ENCODE measurements at places on chromosomes 1 and 21. TPM values are rescaled to one million over a fixed set of nuclear protein-coding genes. Genes with fewer than 3 reads are reported as not detected.

The MYBPH gene
- 0.16 TPM for polyA plus RNA-seq

The PCAT6 gene
- 0.84 TPM for polyA plus RNA-seq

The CELA3B gene
- polyA plus RNA-seq: 0.18 TPM

The SLC22A15 gene
- 8.6 TPM for polyA plus RNA-seq

The FAM163A gene
- polyA plus RNA-seq: not detected

The SDHC gene
- 204 TPM for polyA plus RNA-seq

The FMO2 gene
- polyA plus RNA-seq: 5.2 TPM

The CELA3A gene
- polyA plus RNA-seq: 0.92 TPM

The FCRL6 gene
- 0.82 TPM for polyA plus RNA-seq

The PAPPA2 gene
- polyA plus RNA-seq: 0.18 TPM

The SLC45A3 gene
- polyA plus RNA-seq: 2.1 TPM

The KRTAP13-2 gene
- not detected for polyA plus RNA-seq

The MROH7 gene
- polyA plus RNA-seq: 1.2 TPM

The FCRL5 gene
- 0.26 TPM for polyA plus RNA-seq

The FNDC5 gene
- polyA plus RNA-seq: 0.31 TPM

The LRIF1 gene
- polyA plus RNA-seq: 9.2 TPM

The ARL8A gene
- polyA plus RNA-seq: 43.6 TPM

The RHOU gene
- polyA plus RNA-seq: 12.9 TPM

The HSD3B2 gene
- 0.02 TPM for polyA plus RNA-seq

The RHBDL2 gene
- 1.1 TPM for polyA plus RNA-seq

The LCE2C gene
- not detected for polyA plus RNA-seq

The SLC2A5 gene
- 2.1 TPM for polyA plus RNA-seq

The KCNK1 gene
- 13.1 TPM for polyA plus RNA-seq

The LIN9 gene
- 1.4 TPM for polyA plus RNA-seq

The AMIGO1 gene
- polyA plus RNA-seq: 2.9 TPM

The AK4 gene
- 1.1 TPM for polyA plus RNA-seq

The SYPL2 gene
- polyA plus RNA-seq: 0.81 TPM

The CASQ2 gene
- 0.50 TPM for polyA plus RNA-seq

The BACE2 gene
- 9.3 TPM for polyA plus RNA-seq

The CLCC1 gene
- 12.2 TPM for polyA plus RNA-seq

The FTCD gene
- polyA plus RNA-seq: 0.03 TPM
